ENCODE measurements at places on chromosomes 7 and 10.

DNA sequence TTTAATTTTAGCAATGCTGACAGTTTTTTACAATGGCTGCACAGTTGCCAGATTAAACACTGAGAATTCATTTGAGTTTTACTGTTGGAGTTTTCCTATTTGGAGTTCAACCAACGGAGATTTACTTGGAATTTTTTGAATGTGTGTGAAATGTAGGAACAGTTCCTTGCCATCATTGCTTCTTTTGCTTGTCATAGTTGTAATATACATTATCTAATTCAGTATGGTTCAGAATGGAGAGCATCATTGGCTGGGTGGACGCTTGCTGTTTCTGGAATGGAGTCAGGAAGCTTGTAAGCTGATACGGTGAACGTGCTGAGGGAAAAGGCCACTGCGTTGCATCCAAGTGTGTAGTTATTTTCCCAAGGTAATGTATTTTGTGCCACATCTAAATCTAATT lies 404.3 kb upstream of the KLF6 start:
- no peak for DNase-seq

GRCh38 chr7:129308047-129308446 lies 83.2 kb downstream of the AHCYL2 start:
- no peak for DNase-seq

DNA sequence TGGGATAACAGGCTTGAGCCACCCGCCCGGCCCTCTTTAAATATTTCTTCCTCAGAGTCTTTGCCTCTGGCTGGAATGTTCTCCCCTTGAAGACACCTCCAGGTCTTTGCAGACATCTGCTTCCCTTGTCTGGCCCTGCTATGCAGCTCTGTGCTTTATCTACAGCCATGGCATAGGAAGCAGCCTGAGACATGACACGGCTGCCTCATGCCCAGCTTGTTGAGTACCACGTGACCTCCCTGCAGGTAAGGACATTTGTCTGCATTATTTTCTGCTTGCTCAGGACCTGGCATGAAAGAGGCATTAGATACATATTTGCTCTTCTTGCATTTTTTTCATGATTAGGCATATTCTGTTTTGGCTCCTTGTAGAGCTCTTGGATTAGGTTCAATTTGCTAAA lies 113.8 kb upstream of the KLF6 start:
- DNase-seq = no peak

- no peak for DNase-seq
Observed at GRCh38 chr10:490256-490655, 199.2 kb downstream of the DIP2C start.

GRCh38 chr10:129740532-129741279 lies 223.4 kb downstream of the EBF3 start:
- DNase-seq = no peak
